ENCODE measurements at places on chromosomes 1 and 21.

GRCh38 chr1:40039757-40040510, 595 bp upstream of the CAP1 start:
- peak; percentile 47 for DNase-seq

GRCh38 chr1:118012515-118013124, 83.1 kb downstream of the WDR3 start:
- no peak for DNase-seq

DNA sequence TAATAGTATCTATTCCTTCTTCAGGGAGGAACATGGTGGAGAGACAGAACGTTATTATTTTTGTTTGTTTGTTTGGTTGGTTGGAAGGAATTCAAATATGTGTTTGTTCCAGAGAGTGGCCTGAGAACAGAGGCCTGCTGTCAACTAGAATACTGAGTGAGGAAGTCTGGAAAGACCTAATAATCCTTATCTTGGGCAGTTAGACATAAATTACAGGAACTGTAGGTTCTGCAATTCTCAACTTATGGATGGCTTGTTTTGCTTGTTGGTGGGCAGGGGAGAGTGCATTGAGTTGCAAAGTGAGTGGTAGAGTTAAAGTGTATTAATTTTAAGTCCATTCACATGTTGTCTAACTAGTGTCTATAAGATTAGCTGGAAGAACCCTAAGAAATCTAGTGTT, 197.6 kb downstream of the BACH1 start:
- no peak for DNase-seq

GRCh38 chr21:29549614-29550013, 250.9 kb downstream of the BACH1 start:
- no peak for DNase-seq

DNA sequence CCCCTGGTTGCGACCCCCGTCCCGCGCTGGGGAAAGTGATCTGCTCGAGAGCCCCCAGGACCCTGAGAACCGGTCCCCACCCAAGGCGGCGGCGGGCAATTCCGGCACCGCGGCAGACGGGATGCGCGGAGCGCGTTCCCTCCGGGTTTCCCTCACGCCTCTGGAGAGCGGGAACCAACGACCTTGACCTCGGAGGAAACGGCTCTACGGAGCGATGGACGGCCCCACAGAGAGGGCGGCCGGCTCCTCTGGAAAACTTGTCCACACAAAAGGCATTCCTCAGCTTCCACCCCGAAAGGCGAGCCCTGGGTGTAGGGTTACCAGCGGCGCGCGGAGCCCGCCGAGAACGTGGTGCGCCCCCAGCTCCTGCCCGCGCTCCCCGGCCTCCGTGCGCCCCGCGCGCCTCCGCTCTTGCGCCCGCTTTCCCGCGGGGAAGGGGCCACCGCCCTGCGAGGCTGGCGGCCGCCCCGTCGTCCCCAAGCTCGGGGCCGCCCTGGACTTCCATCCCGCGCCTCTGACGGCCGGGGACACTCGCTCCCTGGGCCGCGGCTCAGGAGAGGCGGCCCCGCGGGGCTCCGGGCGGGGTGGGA, 391 bp upstream of the KIAA1614 start:
- DNase-seq, result no peak

DNA sequence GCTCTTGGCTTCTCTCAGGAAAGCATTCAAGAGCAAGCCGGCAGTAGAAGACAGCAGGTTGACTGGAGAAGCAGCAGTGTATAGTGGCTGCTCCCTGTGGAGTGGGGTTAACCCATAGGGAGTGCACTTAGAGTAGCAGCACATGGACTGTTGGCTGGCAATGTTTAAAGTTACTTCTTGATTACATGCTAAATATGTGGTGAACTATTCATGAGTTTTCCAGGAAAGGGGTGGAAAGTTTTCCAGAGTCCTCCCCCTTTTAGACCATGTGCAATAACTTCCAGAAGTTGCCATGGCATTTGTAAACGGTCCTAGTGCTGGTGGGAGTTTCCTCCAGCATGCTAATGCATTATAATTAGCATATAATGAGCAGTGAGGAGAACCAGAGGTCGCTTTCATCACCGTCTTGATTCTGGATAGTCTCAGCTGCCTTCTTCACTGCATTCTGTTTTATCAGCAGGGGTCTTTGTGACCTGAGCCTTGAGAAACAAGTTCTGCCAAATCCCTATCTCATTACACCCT, 131.8 kb downstream of the CCDC185 start:
- DNase-seq, result no peak

All from hypothalamus (tissue), 51 donors.